Renal pelvis (tissue), 12 donors: ENCODE measurements at places on chromosomes 7 and 10. TPM values are rescaled to one million over a fixed set of nuclear protein-coding genes. Genes with fewer than 3 reads are reported as not detected.

- no peak for DNase-seq
These were observed 209.7 kb downstream of the GPAM start for GRCh38 chr10:111973826-111974225.

ZDHHC6 gene
- 57.3 TPM for polyA plus RNA-seq

DNA sequence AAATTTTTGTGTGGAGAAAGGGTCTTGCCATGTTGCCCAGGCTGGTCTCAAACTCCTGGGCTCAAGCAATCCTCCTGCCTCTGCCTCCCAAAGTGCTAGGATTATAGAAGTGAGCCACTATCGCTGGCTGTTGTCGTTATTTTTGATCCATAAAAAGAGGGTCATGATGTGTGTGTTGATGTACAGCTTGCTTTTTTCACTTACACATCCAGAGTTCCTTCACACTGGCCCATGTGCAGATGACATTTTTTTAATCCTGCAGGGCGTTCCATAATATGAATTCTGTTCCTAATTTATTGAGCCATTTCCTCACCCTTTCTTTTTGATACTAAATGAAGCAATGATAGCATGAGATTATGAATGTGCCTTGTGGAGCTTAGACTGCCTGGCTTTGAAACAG, 40.8 kb downstream of the GRK5 start:
- no peak for DNase-seq

- no peak for DNase-seq
These were observed 148.7 kb upstream of the RSU1 start for GRCh38 chr10:16965740-16966447.

- no peak for DNase-seq
These were observed 338.7 kb downstream of the DNAJB6 start for GRCh38 chr7:157675427-157675927.

DNA sequence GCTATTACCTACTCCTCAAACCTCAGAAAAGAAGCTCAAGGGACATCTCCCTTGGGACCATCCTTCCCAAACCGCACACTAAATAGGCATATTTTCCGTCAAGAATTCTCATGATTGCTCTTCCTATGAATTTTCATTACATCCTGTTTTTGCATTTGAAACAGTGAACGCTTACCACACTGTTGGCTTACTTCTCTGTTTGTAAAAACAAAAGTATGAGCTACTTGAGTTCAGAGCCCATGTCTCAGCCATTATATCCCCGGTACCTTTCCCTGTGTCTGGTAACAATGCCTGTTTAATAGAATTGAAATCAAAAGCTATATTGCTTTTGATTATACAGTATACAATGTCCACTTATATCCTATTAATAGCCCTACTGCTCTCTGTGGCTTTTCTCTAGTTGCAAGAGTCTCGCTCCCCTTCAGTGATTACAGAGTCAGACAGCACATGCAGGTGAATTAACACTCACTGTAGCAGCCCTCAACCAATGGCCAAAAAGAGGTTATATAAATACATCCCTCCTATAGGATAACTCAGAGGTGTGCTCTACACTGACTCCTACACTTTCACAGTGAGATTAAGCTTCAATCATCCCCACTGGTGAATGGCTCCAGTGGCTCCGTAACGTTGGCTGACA, 264.4 kb downstream of the SORCS1 start:
- no peak for DNase-seq

- no peak for DNase-seq
These were observed 441.0 kb upstream of the NPVF start for GRCh38 chr7:25669281-25669781.

- DNase-seq, result no peak
These were observed 11.8 kb downstream of the TTYH3 start for GRCh38 chr7:2643386-2644219.

- DNase-seq, result no peak
These were observed 59.1 kb downstream of the ANKRD26 start for GRCh38 chr10:27041196-27041595.

- no peak for DNase-seq
These were observed 16.6 kb upstream of the RET start for GRCh38 chr10:43060291-43060690.

- DNase-seq, result no peak
These were observed 5.6 kb upstream of the MTG1 start for GRCh38 chr10:133388236-133388972.

GRCh38 chr10:132183046-132183445, 3.7 kb upstream of the DPYSL4 start:
- DNase-seq, result no peak

DNA sequence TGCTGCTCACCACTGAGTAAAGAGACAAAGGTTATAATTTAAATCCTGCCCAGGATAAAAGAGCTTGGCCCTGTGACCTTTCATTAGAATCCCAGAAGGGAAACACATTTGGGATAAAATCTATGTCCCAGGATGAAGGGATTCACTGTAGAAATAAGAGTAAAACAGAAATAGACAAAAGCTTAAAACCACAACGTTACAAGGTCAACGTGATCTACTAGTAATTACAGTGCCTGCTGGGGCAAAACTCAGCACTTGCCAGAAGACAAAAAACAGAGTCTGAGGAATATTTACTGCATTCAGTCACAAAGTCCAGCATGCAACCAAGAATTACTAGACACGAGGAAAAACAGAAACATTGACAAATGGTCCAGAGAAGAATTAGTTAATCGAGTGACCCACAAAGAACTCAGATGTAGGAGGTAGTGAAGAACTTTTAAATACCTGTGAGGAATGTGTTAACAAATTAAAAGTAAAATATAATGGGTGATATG, 982.3 kb downstream of the GATA3 start:
- DNase-seq, result no peak

TRPV5 gene
- 0.56 TPM for polyA plus RNA-seq
